Occipital lobe (tissue), 3 donors: ENCODE measurements at places on chromosomes 13 and 19.

GRCh38 chr19:1074544-1075283 is 7.7 kb downstream of the ARHGAP45 start:
- DNase-seq: no peak

GRCh38 chr19:33290956-33291622 is 11.2 kb downstream of the CEBPA start:
- no peak for DNase-seq

DNA sequence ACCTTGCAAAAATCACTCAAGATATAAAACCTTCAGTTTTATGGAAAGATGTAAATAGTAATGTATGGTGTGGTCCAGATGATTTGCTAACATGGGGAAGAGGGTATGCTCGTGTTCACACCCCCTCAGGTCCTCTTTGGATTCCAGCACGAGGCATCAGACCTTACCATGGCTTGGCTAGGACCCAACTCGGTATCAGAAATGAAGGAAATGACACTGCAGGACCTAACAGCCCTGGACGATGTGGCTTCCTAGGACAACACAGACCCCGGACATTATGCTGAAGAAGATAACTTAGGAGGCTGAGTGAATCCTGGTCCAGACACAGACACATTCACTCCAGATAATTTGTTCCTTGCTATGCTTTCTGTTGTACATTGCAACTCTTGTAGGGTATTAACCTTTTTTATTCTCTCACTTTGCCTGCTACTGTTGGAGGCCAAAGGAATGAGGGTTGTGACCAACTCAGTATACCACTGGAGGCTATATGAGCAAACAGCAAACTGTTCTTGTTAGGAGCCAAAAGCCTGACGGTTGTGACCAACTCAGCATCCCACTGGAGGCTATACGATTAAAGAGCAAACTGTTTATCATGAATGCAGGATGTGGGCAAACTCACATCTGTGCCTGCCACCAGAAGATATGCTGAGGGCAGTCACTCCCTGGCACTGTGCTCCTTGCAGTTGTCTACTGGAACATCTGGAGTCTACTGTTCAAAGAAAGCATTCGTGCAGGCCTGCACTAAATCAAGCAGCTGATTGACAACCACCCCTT is 121.7 kb downstream of the ZNF429 start:
- DNase-seq: no peak

GRCh38 chr19:2016041-2016807 is 710 bp upstream of the BTBD2 start:
- peak; percentile 57 for DNase-seq

GRCh38 chr19:2449019-2449418 is 7.7 kb downstream of the LMNB2 start:
- no peak for DNase-seq

DNA sequence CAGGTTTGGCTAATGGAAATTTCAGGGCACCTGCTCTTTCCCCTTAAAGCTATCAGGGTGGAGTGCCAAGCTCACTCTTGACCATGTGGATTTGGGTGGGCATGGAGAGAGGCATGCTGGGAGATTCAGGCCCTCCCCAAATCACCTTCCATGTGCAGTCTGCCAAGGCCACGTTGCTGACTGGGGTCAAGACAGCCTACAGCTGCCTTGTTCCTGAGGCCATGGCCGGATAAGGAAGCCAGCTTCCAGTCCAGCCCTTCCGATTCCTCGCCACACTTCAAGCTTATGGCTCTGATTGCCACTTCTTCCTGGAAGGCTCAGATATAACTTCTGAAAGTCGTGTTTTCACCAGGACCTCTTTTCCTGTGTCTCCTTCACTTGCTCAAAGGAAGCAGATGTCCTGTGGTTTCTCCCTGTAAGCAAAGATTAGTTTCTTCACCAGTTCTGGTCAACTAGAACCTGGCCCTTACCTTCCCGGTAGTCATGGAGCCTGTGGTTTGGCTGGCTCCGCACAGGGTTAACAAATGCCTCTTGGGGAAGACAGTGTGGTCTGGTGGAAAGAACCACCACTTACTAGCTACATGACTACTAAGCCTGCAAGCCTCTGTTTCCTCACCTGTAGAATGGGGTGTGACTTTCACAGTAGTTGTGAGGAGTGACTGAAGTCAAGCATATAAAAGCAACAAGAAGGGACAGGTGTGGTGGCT is 16.1 kb upstream of the TPT1 start:
- no peak for DNase-seq

DNA sequence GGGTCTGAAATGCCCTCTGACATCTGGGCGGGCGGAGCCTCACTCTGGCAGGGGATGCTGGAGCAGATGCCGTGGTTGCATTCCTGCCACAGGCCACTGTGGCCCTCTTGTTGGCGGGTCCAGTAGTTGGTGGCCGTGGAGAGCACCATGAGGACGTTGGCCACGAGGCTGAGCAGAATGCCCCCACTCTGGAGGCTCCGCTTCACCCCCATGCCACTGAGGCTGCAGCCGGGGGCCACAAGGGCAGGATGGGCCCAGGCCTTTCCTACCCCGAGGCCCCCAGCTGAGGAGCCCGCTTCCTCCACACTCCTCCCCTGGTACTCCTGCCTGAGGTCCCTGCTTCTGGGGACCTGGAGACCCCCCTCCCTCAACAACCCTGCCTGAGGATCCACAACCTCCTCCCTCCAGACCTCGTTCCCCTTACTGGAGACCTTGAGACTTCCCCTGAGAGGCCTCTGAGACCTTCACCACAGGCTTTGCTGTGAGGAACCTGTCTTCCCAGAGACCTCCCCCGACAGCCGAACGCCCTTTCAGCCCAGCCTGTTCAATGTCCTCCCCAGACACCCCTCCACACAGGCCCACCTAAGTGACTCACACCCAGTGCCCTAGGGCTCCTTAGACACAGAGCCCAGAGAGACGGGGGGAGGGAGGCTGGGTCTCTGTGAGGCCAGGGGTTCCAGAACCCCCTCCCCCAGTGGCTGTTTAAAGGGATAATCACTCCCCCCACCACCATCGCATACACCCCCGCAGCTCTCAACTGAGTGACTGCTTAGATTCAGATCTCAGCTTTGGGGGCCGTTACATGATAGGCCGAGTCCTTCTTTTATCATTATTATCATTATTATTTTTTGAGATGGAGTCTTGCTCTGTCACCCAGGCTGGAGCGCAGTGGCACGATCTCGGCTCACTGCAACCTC is at the start of gene CLDND2:
Gene CLDND2 (minus strand): TSS at position 638 of the 917 bp plus-strand sequence. CDS start 426 bp downstream, at position 212.
- DNase-seq: no peak

GRCh38 chr13:111916201-111916600 is 150.7 kb upstream of the SOX1 start:
- DNase-seq: no peak

GRCh38 chr19:1135454-1135853 is 31.7 kb downstream of the GPX4 start:
- no peak for DNase-seq

GRCh38 chr13:44232774-44233173 is 140.8 kb upstream of the SERP2 start:
- DNase-seq: no peak

- DNase-seq: no peak
Observed at GRCh38 chr19:33302974-33303790, 848 bp upstream of the CEBPA start.

GRCh38 chr19:6011206-6011605 is 33.3 kb upstream of the RANBP3 start:
- no peak for DNase-seq

DNA sequence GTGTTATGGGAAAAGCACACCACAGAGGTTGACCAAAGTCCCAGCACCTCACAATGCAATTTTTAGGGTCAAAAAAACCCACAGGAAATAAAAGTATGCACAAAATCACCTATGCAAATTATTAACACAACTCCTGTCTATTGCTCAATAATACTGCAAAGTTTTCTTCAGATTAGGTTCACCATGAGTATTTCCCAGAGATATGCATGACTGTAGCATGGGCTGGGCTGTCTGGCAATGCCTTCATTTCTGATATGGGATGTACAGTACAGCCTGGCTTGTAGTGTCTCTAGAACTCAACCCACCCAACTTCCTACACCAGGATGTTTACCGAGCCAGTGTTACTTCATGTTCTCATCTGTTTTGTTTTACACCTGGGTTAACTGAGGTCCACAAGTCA is 698.7 kb upstream of the ARGLU1 start:
- DNase-seq: no peak

GRCh38 chr19:12721656-12722565 is 1.8 kb downstream of the TNPO2 start:
- DNase-seq: peak; percentile 45

GRCh38 chr13:106177146-106177545 is 358.3 kb downstream of the EFNB2 start:
- no peak for DNase-seq

DNA sequence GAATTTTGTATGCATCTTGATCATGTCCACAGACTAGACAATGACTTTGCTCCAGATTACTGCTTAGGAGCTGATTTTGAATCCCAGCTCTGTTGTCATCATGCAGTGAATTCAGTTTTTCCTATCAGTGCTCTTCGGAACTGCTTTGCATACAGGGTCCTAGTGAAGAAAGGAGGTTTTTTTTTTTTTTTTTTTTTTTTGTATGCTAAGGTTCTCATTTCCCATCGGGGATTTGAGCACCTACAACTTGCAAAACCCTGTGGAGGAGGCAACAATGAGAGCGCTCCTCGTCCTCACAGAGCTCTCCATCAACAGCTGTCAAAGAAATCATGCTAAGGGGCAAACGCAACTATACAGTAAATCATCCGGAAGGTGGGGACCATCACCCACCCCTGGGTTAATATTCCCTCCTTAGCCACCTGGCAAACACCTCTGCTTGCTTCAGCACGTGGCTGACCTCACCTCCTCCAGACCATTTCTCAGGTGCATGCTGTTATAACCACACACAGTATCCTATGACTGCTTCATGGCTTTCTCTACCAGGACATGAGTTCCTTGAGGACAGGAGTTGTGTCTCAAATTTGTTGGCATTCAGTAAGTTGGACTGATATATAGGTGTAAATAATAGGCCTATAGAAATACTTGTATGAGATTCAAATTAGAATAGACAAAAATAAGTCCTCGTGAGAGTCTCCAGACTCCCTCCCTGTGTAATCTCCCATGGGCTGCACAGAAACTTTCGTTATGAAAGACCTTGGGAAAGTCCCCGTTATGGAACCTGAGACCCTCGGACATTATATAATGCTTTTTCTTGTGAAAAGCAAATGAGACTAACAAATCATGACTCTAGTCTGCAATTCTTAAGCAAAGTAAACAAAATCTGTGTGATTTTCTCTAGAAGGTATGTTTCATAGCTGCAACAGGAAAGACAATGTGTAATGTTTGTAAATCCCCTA is 113.8 kb downstream of the KATNAL1 start:
- DNase-seq: no peak

GRCh38 chr13:36051082-36051481 is 80.1 kb downstream of the DCLK1 start:
- DNase-seq: no peak

DNA sequence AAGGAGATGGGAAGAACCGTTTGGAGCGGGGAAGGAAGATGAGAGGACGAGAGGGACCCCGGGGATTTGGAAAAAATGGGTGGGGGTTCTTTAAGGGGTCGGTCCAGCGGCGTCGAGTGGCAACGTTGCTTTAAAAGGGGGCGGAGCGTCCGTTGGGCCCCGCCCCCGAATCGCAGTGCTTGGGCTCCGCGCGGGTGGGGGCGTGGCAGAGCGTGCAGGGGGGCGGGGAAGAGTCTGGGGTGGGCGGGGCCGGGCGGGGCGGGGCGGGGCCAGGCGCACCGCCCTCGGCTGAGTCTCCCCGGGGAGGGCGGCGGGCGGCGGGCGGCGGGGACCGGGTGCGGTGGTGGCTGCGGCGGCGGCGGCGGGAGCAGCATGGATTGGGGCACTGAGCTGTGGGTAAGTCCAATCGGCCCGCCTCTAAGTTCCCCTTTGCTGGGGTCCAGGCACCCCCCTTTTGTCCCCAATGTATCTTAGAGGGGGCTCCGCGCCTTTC is at the start of gene TRIP10:
Gene TRIP10 (plus strand): TSS at position 291 of the 493 bp plus-strand sequence. CDS start 82 bp downstream, at position 373.
- DNase-seq: peak; percentile 54

GRCh38 chr13:48317511-48318376 is 14.2 kb downstream of the RB1 start:
- no peak for DNase-seq

- no peak for DNase-seq
Observed at GRCh38 chr13:99991828-99992775, 10.5 kb downstream of the ZIC2 start.

DNA sequence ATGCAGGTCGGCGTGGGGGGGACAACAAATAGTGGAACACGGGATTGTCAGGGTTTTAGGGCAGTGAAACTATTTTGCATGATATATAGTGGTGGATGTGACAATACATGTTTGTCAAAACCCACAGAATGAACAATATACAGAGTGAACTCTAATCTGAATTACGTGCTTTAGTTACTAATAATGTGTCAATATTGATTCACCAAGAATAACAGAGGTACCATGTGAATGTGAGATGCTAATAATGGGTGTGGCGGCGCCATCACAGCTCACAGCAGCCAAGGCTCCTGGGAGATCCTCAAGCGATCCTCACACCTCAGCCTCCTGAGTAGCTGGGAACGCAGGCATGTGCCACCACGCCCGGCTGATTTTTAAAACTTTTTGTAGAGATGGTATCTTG is 12.9 kb downstream of the ELAVL1 start:
- no peak for DNase-seq

DNA sequence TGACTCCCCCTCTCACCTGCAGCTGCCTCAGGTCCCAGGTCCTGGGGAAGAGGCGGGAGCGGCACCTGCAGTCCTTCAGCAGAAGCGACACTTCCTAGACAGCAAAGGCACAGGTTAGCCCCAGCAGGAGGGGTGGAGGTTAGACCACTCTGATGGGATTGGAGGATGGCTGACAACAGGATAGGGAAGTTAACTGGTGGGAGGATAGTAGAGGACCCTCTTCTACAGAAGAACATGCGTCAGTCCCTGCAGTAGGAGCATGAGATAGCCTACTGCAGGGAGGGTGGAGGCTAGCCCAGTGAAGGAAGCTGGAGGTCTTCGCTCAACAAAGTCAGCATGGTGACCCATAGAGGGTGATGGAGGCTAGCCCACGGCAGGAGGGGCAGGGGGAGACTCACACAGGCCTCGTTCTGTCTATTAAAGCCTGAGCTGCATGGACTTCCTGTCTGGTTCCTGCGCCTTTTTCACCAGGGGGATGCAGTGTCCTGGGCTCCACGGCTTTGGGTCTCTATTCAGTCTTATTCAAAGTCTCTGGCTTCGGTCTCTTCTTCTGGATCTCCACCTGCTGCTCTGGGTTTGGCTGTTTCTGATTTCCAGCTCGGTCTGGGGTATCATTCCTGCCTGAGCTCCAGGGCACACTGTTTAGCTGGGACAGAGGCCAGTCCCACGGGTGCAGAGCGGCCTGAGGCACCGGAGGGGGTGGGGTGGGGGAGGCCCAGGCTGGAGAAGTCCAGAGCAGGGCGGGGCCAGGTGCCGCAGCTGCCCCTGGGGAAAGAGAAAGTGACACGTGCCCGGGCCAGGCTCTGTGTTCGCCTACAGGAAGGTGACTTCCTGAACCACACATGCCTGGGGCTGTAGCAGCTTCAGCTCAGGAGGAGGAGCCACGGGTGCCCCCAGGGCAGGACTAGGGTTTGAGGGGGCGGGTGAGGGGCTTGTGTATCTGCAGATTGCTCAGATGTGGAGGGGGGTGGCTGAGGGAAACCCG is 7.3 kb downstream of the IFNL3 start:
- no peak for DNase-seq

DNA sequence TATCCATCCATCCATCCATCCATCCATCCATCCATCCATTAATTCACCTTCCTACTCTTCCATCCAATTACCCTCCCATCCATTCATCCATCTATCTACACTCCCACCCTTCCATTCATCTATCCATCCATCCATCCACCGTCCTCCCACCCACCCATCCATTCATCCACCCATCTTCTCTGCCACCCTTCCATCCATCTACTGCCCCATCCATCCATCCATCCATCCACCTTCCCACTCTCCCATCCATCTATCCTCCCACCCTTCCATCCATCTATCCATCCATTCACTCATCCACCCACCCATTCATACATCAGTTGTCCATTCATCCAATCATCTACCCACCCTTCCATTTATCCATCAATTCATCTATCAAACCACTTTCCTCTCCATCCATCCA is 54.3 kb downstream of the NWD1 start:
- DNase-seq: no peak
